ENCODE measurements at places on chromosomes 5 and 9. TPM values are rescaled to one million over a fixed set of nuclear protein-coding genes. Genes with fewer than 3 reads are reported as not detected.

NR6A1 gene
- 99.3 TPM for total RNA-seq

FOCAD gene
- 43.3 TPM for total RNA-seq

NFX1 gene
- 36.3 TPM for total RNA-seq

NR5A1 gene
- 0.37 TPM for total RNA-seq

DMRT2 gene
- total RNA-seq: not detected

CORO2A gene
- 15.8 TPM for total RNA-seq

FBXO38 gene
- 39.5 TPM for total RNA-seq

FCHO2 gene
- total RNA-seq: 5.8 TPM

ANKRA2 gene
- total RNA-seq: 6.6 TPM

TMEM38B gene
- total RNA-seq: 17.1 TPM

PRR16 gene
- total RNA-seq: 0.13 TPM

EQTN gene
- not detected for total RNA-seq

SLC6A18 gene
- not detected for total RNA-seq

FOXD4L4 gene
- total RNA-seq: 0.26 TPM

FOXD4L6 gene
- total RNA-seq: 0.13 TPM

PSD2 gene
- 0.09 TPM for total RNA-seq

CLIC3 gene
- total RNA-seq: 0.29 TPM

MSMP gene
- total RNA-seq: 0.97 TPM

SPATA24 gene
- total RNA-seq: 12.9 TPM

IDNK gene
- total RNA-seq: 1.4 TPM

NDST1 gene
- total RNA-seq: 65.5 TPM

ZNF658 gene
- 3.6 TPM for total RNA-seq
